ENCODE measurements at places on chromosomes 6 and 20.
A peak's percentile ranks its signal among the peaks of the same experiment; 100 is the strongest.

GRCh38 chr20:50517817-50518154 is 7.6 kb downstream of the PTPN1 start:
- no peak for DNase-seq

- no peak for DNase-seq
These were observed 54.2 kb upstream of the FANCE start for GRCh38 chr6:35397806-35398418.

DNA sequence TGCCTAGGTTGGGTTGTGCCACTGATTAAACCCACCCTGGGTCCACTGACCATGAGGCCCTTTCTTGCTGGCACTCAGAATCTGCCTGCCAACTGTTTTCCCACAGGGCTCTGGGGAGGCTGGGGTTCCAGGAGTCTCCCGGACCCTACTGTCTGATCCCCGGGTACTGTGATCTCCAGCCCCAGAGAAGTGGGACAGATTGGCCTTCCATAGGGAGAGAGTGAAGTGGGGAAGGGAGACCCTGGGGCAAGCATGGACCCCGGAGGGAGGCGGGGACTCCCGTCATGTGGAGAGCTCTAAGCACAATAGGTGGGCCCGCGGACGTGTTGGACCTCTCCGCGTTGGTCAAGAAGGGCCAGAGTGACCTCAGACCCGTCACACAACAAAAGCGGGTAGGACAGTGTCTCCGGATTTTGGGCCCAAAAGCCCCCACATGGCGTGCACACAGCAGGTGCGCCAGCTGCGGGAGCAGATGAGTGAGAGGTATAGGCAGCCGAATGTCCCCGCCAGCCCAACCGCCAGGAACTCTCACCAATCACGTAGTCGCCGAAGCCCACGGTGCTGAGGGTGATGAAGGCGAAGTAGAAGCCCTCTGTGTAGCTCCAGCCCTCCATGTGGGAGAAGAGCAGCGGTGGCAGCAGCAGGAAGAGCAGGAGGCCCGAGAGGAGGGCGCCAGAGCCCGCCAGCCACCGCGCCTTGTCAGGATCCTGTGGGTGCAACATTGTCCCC is 10.6 kb downstream of the KCNK17 start:
- no peak for DNase-seq

GRCh38 chr6:111841822-111842221 is 31.4 kb downstream of the FYN start:
- DNase-seq: no peak

DNA sequence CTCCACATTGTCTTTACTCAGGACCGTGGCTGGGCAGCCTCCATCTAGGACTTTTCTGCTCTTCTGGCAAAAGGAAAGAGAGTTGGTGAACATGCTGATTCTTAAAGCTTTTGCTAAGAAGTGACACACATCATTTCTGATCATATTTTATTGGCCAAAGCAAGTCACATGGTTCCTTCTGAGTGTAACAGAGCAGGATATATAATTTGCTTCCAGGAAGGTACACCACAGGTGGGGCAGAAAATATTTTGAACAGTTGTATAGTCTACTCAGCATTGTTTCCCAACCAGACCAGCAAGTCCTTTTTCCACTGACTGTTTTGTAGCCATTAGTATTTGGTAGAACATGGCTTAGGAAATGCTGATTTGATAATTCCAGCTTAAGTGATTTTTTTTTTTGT is 73.5 kb downstream of the AKAP7 start:
- DNase-seq: no peak

GRCh38 chr20:51696304-51697071 is 71.7 kb downstream of the ATP9A start:
- peak; percentile 64 for DNase-seq

DNA sequence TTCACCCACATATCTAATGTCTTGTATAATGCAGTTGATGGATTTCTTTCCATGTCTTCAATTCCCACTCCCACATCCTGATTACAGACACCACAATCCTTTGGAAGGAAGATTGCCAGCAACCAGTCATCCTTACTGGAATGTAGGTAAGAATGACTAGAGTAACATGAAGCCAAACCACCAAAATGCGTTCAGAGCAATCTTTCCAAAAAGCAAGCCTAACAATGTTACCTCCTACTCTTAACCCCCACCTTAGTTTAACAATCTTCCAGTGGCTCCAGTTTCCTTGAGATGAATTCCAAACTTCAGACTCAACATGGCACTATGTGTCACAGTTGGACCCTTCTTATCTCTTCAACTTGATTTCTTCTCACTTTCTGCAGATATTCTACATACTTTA is 685.6 kb downstream of the DOK5 start:
- no peak for DNase-seq

DNA sequence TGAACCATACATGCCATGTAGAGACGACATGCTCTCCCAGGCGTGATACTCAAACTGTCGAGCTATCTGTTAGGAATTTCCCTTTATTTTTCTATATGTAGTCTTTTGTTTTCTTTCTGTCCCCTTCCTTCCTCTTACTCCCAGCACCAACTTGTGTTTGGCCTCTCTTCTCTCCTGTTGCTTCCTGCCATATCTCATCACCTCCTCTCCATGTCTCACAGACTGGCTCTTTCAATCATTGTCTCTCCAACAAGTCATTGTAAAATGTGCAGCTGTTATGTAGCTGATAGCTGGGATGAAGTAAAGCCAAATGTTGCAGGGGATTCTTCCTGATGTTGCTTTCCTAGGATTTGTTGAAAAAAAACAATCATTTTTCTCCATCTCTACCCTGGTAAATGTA is 234.5 kb downstream of the TMEM242 start:
- DNase-seq: no peak

GRCh38 chr6:50990750-50991446 is 172.2 kb downstream of the TFAP2B start:
- peak; percentile 22 for DNase-seq

DNA sequence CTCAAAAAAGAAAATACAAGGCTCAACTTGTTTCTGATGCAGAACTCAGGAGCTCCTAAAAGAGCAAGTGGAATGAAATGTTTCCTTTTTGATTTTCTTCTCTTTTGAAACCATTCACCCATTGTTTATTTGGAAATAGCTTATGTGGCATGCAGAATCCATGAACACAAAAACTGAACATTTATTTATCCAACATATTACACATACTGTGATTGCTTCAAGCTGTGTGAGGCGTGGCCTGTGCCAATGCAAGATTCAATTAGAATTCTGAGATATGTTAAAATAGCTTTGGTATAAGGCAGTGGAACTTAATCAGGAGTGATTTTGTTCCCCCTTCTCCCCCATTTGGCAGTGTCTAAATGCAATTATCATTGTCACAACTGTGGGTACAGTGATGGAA is 45.9 kb upstream of the CARMIL1 start:
- DNase-seq: no peak

- DNase-seq: no peak
These were observed 53.8 kb downstream of the RRBP1 start for GRCh38 chr20:17628101-17628841.

DNA sequence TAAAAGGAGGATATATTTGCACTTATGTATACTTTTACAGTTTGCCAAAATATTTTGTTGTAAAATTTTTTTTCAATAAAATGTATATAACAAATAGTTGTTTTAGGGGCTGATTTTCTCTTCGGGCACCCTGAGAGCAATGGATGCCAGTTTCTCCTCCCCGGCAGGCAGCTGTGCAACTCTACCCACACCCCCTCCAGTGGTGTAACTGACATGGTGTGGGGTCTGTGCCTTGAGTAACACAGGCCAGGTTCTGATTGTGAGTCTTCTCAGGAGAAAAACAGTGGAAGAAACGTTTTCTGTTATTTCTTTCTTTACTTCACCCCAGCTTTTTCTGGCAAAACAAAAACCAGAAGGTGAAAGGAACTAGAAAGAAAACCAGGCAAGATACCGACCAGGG is 6.1 kb downstream of the FOXF2 start:
- no peak for DNase-seq

DNA sequence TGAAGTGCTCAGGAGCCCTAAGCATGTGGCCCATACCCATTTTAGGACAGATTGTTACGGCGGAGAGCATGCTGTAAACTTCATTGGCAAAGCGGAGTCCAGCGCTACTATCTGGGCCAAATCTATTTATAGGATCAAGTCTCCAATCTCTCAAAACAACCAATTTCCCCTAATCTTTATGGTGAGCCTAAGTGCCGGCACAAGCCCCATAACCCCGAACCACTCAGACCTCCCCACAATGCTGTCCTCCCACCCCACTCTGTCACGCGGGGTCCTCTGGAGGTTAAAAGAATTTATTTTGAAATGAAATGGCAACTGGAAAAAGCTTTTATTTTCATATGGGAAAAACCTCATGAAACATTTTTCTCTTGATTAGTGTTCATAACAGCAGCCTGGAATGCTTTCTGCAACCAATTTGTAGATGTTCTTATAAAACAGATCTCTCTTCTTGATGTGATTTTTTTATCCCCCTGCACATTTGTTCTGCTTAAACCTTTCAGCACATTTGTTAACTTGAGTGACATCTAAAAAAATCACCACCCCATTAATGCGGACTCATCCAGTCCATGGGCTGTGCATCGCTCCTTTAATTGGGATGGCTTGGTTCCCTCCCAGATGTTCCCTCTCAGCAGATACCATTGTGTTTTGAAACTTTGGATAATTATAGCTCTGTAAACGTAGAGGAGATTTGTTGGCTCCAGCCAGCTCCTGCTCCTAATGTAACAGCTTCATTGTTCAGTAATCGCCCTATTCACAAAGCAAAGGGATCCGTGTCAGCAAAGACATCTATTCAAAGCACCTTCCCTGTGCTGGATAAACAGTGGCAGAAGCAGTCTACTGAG is 323.6 kb downstream of the CD83 start:
- DNase-seq: no peak

GRCh38 chr6:25295651-25296050 is 16.5 kb downstream of the CARMIL1 start:
- no peak for DNase-seq

GRCh38 chr6:89198235-89198634 is 18.9 kb downstream of the GABRR1 start:
- DNase-seq: no peak

GRCh38 chr6:2116496-2116895 is 128.9 kb downstream of the GMDS start:
- DNase-seq: no peak

- DNase-seq: no peak
These were observed 390.6 kb upstream of the MANEA start for GRCh38 chr6:95186710-95187109.

- no peak for DNase-seq
These were observed 7.4 kb downstream of the PCK1 start for GRCh38 chr20:57568088-57568896.

GRCh38 chr6:104603108-104603745 is 256.5 kb downstream of the HACE1 start:
- no peak for DNase-seq

GRCh38 chr6:13229205-13230085 is 98.9 kb downstream of the TBC1D7 start:
- peak; percentile 36 for DNase-seq

GRCh38 chr20:3777716-3778629 is 3.3 kb downstream of the SPEF1 start:
- peak; percentile 38 for DNase-seq

- DNase-seq: no peak
These were observed 16.1 kb downstream of the COL9A3 start for GRCh38 chr20:62832951-62833391.

- peak; percentile 29 for DNase-seq
These were observed 166.4 kb upstream of the RNF217 start for GRCh38 chr6:124795643-124796463.

DNA sequence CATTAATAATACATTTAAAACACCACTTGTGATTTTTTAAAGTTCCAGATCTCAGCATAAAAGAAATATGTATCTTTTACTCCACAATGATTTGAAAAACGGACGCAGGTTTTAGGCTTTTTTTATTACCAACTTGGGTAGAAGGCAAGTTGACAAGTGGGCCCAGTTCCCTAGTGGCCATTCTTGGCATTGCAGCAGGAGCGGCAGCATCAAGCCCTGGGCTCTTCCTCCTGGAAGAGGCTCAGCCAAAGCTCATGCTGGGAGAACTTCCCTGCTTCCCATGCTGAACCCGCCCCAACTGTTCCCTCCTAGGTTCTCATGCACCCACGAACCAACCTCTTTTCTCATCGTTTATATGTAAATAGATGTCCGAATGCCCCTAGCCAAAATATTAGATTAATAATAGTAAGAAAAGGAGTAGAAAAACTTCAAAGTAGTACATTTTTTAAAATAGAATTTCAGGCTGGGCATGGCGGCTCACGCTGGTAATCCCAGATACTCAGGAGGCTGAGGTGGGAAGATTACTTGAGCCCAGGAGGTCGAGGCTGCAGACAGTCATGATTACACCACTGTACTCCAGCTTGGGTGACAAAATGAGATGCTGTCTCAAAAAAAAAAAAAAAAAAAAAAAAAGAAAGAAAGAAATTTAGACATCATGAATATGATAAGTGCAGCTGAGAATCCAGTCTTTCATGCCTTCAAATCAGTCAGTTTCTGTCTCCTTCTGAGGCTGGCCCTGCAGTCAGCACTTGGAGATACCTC is 18.2 kb upstream of the MYB start:
- peak; percentile 60 for DNase-seq

- peak; percentile 91 for DNase-seq
These were observed 7.7 kb downstream of the CSTF1 start for GRCh38 chr20:56400001-56400640.

- no peak for DNase-seq
These were observed 46.0 kb downstream of the PTK7 start for GRCh38 chr6:43122146-43122545.

DNA sequence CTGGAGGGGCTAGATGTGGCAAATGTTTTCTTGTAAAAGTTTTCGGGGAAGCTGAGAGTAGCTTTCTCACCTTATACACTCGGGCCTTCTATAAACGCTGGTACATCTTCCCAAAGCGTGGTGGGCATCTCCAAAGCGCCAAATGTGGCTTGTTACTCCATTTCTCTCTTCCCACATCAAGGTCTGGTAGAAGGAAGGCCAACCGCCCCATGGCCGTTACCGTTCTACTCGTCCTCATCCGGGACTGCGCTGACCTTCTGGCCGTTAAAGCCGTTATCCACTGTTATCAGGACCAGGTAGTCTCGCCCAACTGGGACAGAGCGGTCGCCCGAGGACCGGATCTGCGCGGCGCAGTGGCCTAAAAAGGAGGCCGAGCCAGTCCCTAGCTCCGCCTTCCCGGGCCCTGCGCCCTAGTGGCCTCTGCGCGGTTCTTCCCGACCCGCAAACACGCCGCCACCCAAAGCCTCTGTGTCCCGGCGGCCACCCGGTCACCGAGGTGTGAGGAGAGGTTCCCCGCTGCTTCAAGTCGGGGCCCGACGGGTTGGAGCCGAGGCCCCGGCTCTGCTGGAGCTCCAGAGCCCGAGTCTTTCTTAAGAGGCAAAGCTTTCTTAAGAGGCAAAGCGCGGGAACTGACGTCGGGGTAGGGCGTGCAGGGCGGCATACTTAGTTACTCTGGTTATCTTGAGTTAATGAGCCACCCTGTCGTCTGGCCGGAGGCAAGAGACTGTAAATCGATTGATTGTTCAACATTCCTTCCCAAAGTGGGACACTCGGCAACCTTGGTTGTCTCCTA is 90.5 kb downstream of the GPX5 start:
- DNase-seq: no peak

Measured in HT-29 (cell line).